ENCODE measurements at places on chromosomes 3 and 15.

DNA sequence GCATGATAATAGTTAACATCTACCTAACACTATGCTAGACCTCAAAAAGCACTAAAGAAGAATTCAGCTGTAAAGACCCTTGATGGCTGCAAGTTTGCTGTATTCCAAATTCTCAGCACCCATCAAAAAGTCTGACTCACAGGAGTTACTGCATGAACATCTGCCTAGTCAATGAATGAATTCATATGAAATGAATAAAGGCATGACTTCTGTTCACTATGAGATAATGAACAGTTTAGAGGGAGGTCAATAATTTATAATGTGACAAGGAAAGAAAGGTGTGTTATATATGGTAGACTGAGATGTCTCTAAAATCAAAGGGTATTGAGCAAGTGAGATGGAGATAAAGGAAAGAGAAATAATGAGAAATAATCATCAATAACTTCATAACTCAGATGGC is 508.2 kb upstream of the TGFBR2 start:
- no peak for DNase-seq

GRCh38 chr3:187069857-187070516 is 69.3 kb downstream of the RPL39L start:
- no peak for DNase-seq

DNA sequence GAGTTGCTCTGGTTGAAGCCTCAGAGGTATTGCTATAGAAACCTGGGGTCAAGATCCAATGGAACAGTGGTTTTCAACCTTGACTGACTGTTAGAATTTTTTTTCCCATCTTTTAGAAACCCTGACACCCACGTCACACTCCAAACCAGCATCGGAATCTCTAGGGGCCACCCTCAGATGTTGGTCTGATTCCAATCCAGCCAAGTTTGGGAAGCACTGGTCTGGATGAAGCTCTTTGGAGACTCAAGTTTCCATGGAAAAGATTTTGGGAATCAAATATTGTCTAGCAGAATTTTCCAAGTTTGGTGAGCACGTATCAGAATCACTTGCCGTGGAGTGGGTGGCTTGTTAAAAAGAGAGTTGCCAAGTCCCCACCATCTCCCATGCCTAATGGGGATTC is 103.8 kb downstream of the THSD4 start:
- DNase-seq: no peak

GRCh38 chr3:160784853-160785252 is 28.8 kb downstream of the PPM1L start:
- DNase-seq: no peak

GRCh38 chr3:40299130-40299720 is 10.3 kb upstream of the EIF1B start:
- no peak for DNase-seq

- no peak for DNase-seq
Observed at GRCh38 chr3:131705558-131706051, 202.8 kb upstream of the MRPL3 start.

- DNase-seq: no peak
Observed at GRCh38 chr3:142149673-142149992, 289 bp upstream of the TFDP2 start.

- DNase-seq: no peak
Observed at GRCh38 chr15:64527263-64527984, 67.0 kb downstream of the ZNF609 start.

GRCh38 chr3:120765830-120766493 is 23.4 kb downstream of the GTF2E1 start:
- no peak for DNase-seq

DNA sequence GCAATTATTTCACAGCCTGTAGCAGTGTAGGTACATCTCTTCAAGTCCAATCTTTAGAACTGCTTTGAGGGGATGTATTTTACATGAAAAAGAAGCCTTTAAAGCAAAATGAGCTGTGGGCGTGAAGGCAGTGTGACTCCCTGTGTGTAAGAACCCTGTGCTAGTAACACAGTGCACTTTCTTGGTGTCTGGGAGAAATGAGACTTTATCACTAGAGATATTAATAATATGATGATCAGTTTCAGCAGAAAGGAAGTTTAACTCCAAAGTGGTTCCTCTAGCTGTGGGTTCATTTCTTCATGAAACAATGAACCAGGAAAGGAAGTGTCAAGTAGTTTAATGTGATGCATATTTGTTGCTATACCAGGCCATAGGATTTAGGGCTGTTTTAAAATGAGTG is 41.5 kb downstream of the SLCO3A1 start:
- DNase-seq: no peak

DNA sequence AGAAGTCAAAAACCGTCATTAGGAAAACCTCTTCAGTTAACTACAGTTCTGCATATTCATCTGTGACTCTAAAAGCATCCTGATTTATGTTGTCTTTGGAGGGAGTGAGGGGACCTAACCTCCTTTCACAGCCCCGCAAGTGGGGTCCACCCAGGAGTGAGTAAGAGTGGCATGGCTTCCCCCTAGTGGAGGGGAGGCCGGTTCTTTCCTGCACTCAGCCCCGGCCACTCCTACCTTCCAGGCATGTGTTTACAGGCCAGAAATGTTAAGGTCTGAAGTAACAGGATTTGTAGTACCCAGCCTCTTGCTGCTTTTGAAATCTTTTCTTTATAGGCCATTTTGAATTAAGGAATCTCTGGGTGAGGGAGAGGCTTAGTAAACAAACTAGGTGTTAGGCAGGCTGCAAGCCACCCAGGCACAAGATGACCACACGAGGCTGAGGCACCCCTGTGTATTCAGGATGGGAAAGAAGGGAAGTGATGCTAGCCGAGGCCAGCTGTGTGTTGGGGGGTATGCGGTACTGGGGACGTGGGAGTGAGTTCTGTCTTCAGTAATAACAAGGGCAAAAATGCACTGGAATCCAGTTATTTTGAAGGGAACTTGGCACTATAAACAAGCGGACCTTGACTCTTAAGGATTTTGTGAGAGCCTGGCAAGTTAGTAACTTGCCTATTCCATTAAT is 50.5 kb downstream of the CTDSPL start:
- DNase-seq: no peak

DNA sequence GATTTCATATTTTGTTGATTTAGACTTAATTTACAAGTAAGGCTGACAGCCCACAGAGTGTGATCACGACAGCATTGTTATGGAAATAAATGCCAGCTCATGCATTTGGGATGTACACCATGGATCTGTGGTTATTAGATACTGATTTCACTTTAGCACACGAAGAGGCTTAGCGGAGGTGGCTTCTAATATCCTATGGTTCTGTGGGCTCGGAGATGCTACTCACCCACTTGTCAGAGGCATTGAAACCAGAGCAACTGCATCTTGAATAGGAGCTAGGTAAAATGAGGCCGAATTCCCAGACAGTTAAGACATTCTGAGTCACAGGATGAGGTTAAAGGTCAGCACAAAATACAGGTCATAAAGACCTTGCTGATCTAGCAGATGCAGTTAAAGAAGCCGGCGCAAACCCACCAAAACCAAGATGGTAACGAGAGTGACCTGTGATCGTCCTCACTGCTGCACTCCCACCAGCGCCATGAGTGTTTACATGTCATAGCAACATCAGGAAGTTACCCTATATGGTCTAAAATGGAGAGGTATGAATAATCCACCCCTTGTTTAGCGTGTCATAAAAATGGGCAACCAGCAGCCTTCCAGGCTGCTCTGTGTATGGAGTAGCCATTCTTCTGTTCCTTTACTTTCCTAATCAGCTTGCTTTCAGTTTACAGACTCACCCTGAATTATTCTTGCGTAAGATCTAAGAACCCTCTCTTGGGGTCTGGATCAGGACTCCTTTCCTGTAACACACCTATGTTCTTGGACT is 117.5 kb downstream of the PGPEP1L start:
- no peak for DNase-seq

DNA sequence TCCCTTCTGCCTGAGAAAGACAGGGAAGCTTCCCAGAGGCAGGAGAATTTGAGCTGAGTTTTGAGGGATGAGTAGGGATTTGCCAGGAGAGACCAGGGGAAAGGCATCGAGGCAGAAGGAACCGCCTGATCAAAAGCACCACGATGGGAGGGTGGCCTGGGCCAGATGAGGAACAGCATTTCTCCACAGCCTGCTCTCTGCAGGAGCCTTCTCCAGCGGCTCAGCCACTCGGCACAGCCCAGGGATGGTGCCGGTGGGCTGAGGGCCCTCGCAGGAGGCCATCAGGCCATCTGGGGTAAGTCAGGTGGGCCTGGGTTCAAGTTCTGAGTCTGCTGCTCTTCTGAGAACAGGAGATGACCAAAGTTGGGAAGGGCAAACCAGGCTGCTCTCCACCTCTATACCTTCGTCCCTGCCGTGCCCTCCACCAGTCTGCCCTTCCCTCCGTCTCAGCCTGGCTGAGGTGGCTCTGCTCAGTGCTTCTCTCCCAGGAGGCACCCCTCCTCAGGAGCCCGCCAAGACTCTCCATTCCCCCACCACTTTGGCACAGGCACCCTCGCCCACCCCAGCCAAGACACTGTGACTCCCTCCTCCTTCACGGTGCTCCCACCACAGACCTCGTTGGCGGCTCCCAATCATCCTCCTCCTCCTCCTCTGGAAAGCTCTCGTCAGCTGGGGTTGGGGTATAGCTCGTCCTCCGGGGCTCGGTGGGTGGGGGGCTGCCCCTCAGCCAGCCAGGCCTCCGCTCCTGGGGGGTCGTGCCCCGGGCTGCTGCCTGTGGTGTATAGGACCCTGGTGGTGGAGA is 34.9 kb downstream of the GRIP2 start:
- no peak for DNase-seq

DNA sequence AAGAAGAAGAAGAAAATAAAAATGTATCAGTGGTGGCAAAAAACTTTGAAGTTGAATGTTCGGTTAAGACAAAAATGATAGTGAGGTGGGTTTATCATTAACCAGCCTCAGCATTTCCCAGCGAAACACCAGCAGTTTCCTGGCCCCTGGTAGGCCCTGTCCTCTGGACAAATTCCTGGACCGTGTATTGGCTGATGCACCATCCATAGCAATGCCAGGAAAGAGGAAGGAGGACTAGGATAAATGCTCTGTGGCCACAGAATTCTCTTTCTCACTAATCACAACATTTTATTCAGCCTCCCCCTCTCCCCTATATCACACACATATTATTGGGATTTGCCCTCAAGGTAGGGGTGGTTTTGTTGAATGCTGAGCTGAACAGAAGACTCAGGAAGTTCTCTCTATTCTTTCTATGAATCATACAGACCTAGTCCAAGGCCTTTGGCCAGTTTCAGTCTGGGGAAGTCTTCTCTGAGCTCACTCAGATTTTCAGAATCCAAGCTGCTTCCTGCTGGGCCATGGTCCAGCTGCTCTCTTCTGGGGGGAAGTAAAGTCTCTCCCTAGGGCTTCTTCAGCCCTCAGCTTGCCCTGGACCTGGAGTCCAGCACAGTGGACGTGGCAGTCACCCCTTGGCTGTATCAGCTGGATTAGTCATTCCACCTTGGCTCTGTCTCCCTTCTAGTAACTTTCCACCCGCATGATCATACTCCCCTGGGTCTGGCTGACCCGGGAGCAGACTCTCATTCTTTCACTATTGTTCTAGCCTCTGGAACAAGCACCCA is 27.6 kb downstream of the SLC28A1 start:
- DNase-seq: no peak

- no peak for DNase-seq
Observed at GRCh38 chr15:49706805-49707204, 86.0 kb downstream of the DTWD1 start.

DNA sequence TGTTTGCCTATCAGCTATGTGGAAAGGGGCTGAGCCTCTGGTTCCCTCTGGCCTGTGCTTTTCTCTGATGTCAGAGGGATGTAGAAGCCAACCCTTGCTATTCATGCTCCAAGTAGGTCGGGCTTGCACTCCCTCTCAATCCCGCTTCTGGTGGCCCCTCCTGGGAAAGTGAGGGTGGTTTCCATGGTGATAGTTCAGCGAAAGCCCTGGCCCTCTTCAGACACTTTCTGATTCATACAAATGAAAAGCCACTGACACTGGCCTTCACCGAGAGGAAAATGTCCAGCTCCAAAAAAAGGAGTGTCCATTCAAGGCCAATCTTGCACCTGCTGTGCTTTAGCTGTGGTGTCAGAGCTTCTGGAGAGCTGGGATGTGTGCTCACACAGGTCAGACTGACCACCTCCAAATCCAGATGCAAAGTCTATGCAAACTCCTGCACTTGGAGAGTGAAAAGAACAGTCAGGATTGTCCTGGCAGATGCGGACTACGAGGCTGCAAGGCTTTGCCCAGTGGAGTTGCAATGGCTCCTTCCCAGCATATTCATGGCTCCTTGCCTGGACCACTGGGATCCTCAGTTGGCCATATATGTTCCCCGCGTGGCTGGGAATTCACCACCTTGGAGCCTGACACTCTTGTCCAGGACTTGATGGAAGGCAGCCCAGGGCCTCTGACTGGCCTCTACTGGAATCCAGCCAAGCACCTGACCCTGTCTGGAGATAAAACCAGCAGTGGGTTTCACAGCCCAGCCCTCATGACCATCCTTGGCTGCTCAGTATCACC is 96.6 kb downstream of the CEMIP start:
- DNase-seq: no peak

DNA sequence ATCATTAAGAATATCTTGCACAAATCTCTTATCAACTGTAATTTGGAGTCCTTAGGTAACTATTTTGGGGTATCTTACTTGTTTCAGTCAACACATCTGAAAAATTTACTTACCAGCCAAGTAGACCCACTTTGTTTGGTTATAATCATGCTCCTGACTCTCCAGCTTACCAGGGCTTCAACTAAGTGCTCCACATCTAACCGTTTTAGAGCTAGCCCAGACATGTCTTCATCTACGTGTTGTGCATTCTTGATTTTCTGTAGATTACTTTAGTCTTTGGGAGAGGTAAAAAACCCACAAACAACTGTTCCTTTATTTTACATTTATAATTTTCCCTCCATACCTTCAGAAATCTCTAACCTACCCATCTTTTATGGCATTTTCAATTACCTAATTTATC is 17.2 kb downstream of the EAF2 start:
- DNase-seq: no peak

DNA sequence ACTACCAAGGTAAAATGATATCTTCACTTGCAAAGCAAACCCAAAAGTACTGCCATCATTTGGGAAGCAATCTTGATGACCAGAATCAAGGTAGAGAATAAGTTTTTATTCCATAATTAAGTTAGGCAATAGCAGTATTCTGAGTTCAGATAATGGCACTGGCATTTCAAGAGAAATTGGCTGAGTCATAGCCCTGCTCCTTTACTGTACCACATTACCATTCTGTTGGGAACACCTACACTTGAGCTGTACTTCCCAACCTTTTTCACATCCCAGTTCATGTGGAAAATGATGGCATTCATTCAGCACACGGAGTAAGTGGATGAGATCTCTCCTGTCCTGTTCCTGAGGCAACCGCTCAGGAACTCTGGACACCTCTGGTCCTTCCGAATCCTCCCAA is 311.6 kb upstream of the TPRG1 start:
- DNase-seq: no peak

- no peak for DNase-seq
Observed at GRCh38 chr3:15851735-15852134, 54.0 kb upstream of the ANKRD28 start.

DNA sequence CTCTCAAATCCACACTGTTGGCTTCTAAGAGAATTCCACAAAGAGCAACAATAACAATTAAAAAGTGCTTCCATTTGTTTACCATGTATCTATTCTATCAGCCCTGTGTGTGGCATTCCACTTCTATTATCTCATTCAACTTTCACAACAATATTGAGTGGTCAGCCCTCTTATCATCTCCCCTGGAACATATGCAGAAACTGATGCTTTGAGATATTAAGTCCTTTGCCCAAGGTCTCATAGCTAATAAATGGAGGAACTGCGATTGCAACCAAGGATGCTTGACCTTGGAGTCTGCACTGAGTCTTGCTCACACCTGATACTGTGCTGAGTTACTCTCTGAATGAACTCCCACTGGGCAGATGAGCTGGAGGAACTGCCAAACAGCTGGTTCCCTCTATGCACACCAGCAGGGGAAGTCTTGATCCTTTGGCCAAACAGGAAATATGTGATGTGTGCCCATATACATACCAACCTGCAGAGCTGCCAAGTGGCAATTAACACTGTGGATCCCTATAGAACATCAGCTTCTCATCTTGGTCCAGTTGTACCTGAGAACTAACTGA is 144.7 kb upstream of the WNT5A start:
- DNase-seq: no peak

All from activated CD4-positive, alpha-beta T cell treated with anti-CD3 and anti-CD28 coated beads, Interleukin-2, Interleukin-6, amounts not matched to agents 100 ng/mL and 50 ng/mL, durations not matched to agents 16 hours and 8 hours (primary cell).